Inflammatory macrophage treated with lipopolysaccharide for 4 hours (primary cell): ENCODE measurements at places on chromosomes 4 and X.
A peak's percentile ranks its signal among the peaks of the same experiment; 100 is the strongest.

GRCh38 chrX:93977641-93978040 is 303.6 kb downstream of the FAM133A start:
- DNase-seq = no peak

DNA sequence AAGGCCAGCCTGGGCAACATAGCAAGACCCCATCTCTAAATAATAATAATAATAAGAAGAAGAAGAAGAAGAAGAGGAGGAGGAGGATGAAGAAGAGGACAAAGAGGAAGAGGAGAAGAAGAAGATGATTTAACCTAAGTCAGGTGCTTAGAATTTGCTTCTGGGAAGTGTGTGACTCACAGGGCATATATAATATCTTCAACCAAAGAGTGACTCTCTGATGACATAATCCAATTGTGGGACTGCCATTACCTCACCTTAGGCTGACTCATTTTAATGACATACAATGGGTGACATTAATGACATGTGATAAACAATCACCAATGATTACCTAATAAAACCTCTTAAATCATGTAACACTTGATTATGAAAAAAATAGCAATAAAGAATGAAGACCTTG is 32.7 kb upstream of the MBTPS2 start:
- DNase-seq = peak; percentile 65

DNA sequence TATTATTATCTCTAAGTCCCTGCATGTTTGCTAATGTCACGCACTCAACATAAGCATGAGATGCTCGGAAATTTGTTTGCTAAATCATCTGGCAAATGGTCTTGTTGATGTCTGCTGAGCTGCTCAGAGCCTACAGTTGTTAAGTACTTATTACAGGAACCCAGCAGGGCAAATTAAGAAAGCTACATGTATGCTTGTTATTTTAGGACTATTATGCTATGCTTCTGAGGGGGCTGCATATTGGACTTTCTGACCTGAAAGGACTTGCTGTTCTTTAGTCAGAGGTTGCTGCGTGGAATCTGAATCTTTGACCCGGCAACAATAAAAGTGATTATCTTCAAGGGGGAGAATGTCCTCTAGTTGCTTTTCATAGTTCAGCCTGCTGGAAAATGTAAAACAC is 36.3 kb upstream of the TENM3 start:
- no peak for DNase-seq

GRCh38 chrX:2654436-2655340 is 36.4 kb upstream of the CD99 start:
- DNase-seq = no peak

DNA sequence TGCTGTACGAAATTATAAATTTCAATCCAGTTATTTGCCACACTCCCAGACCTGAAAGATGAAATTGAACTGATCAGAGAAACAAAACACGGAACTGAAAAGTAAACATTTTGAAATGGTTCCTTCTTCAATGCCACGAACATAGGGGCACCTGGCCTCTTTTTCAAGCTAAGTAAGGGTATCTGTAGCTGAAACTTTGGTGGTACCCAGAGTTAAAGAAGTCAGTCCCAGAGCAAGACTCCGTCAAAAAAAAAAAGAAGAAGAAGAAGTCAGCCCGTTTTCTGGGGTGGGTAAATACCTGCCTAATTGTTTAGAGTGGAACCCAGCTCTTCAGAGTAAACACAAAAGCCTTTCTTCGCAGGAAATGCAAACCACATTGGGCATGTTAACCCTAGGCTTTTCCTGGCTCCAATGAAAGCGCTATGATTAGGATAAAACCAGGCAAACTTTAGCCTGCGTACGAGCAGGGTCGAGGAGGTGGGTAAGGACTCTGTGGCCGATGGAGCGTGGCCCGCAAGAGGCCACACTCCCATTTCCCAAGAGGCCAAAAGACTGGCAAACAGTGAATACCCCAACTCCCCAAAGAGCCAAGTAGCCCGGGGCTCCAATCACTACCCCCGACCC is 1.3 kb downstream of the ANTXR2 start:
- DNase-seq = no peak

GRCh38 chr4:155899891-155900290 is 3.6 kb upstream of the TDO2 start:
- no peak for DNase-seq

DNA sequence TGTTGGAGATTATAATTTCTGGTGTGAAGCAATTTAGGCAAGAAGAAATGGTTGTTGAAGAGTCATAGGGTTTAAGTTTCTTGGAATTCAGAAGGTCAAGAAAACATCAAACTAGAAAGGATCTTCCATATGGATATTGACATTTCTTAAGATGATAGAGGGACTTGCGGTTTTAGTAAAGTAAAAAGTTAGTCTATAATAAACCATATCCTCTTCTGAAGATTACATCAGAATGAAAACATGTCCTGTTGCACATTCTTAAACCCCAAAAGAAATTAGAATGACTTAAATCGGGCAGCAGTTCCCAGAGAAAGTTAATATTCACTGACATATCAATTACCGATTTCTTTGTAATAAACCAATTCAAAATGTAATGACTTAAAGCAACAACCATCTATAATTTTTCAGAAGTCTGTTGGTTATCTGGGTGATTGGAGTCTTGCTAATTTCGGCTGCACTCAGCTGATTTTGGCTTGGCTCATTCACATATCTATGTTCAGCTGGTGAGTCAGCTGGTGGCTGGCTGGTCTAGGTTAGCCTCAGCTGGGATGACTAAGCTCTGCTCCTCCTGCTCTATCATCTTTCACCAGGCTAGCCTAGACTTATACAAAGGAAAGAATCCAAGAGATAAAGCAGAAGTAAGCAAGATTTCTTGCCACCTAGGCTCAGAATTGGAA is 24.4 kb upstream of the DYNLT3 start:
- DNase-seq = peak; percentile 7

- DNase-seq = no peak
Observed at GRCh38 chrX:3440981-3441380, 94.5 kb upstream of the MXRA5 start.

GRCh38 chr4:120870279-120870673 is 52.2 kb downstream of the PRDM5 start:
- DNase-seq = no peak

DNA sequence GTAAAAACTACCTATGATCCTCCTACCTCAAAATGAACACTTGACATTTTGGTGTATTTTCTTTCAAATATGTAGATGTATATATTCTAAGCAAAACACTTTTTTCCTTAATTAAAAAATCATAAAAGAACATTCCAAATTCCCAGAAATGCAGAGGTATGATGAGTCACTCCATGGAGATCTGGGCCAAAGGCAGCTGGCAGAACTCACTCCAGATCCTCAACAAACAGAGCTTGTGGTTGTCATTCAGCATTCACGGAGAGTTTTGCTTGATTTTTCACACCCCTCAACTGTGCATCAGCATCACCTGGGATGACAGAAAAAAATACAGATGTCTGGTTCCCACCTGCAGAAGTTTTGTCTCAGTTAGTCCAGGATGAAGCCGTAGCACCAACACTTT is 144.6 kb downstream of the KIT start:
- no peak for DNase-seq

GRCh38 chrX:116357329-116357728 is 79.1 kb upstream of the SLC6A14 start:
- no peak for DNase-seq

DNA sequence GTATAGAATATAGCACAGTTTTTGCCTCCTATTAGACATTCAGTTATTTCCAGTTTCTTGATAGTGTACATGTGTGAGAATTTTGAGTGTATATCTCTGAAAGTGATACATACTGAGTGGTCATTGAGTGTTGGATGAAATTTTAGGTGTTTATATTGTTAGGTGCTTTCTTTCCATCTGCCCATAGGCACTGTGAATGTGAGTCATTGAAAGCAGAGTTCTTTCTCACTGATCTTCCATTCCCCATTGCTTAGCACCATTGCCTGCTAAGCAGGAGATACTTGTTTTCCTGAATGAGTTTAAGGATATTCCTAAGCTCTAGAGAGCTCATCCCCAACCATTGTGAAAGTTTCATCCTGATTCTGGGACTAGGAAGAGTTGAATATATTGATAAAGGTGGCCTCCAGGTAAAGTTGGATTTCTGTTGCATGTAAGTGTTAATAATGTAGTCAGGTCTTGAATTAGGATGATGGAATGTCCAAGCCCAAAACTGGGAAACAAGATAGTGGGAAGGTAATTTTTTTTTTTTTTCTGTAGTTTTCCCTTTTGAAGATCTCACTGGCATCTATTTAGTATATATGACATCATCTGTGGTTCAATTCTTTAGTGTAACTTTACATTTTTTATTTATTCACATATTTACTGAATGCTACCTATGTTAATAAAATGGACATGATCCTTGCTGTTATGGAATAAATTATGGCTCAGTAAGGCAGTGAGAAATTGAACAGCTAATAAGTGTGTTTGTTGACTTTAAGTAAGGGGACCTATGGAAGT is 22.1 kb downstream of the UBE2K start:
- DNase-seq = no peak

GRCh38 chr4:32658019-32658418 is 1937.8 kb downstream of the PCDH7 start:
- DNase-seq = no peak

DNA sequence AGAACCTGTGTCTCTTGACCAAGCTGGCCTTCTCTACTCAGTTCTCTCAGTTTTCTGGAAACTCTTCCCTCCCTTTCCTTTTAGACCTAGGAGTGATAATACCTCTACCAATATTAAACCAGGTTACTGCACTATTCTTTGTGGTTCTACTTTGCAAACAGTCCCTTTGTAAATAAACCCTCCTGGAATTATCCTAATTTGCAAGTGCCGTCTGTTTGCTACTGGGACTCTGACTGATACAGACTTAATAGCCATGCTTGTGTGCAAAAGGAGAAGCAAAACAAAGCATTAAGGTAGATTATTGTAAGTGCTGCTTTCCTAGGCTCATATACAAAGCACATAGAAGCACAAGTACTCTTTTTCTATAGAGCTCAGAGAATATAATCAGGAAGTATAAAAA is 507.0 kb downstream of the INPP4B start:
- no peak for DNase-seq

GRCh38 chrX:103488332-103488731 is 31.0 kb downstream of the RAB40A start:
- no peak for DNase-seq

GRCh38 chrX:66892004-66892403 is 253.1 kb upstream of the EDA2R start:
- DNase-seq = no peak

DNA sequence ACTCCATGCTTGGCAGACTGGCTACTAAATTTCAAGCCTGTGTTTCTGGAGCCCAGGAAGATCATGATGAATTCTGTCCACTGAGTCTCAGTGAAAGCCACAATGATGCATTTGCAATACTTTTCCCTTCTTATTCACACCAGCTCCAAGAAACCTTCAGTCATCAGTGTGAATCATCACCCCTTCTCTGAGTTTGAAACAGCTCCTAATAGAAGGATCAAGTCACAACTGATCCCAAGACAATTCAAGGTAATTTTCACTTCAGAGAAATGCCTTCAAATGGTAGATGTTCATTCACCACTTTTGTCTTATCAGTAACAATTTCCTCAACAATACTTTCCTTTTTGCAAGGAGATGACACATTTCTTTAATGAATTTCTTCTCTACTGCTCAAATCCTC is 257.4 kb downstream of the NLGN4X start:
- DNase-seq = no peak

DNA sequence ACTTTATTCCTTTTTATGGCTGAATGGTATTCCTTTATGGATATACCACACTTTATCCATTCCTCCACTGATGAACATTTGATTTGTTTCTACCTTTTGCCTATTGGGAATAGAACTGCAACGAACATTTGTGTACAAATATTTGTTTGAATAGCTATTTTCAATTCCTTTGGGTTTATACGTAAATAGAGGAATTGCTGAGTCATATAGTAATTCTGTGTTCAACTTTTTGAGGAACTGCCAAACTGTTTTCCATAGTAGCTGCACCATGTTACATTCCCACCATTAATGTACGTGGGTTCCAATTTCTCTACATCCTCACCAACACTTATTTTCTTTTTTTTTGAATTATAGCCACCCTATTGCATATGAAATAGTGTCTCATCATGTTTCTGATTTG is 156.5 kb upstream of the ATP6AP2 start:
- peak; percentile 35 for DNase-seq

- no peak for DNase-seq
Observed at GRCh38 chr4:168648929-168649328, 152.1 kb downstream of the PALLD start.

DNA sequence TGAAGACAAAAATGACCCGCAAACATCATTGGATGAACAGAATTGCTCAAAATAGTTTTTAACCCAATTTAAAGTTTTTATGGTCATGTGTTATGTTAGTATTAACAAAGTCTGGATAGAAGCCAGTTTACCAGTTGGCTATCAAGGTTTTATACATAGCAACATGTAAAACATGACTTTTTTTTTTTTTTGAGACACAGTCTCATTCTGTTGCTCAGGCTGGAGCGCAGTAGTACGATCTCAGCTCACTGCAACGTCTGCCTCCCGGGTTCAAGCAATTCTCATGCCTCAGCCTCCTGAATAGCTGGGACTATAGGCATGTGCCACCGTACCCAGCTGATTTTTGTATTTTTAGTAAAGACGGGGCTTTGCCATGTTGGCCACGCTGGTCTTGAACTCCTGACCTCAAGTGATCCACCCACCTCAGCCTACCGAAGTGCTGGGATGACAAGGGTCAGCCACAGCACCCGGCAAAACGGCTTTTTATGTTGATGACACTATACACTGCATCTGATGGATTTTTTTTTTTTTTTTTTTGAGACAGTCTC is 3.4 kb downstream of the SAT1 start:
- DNase-seq = peak; percentile 43

- DNase-seq = no peak
Observed at GRCh38 chr4:114464726-114465272, 133.8 kb upstream of the UGT8 start.

DNA sequence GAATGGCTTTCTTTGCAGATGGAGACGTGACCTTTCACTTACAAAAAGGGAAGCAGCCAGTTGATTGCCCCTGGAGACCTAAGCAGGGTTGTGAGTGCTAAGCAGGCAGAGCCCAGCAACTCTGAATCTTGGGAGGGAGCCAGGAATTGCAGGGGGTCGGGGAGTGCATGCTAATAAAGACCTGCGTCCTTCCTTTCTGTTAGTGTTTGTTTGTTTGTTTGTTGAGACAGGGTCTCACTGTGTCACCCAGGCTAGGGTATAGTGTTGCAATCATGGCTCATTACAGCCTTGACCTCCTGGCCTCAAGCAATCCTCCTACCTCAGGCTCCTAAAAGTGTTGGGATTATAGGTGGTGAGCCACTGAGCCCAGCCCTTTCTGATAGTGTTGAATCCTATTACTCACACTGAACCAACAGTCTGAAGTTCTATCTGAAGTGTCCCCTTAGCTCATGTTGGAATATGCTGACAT is 137.4 kb downstream of the CEP135 start:
- DNase-seq = no peak

GRCh38 chr4:16205298-16206164 is 20.7 kb downstream of the TAPT1 start:
- DNase-seq = no peak

- no peak for DNase-seq
Observed at GRCh38 chrX:48784726-48785125, 1.7 kb upstream of the GATA1 start.

GRCh38 chr4:48012824-48013223 is 3.7 kb downstream of the CNGA1 start:
- DNase-seq = peak; percentile 31
